Progenitor cell of endocrine pancreas (in vitro differentiated cells): ENCODE measurements at places on chromosomes 12 and 14.

DNA sequence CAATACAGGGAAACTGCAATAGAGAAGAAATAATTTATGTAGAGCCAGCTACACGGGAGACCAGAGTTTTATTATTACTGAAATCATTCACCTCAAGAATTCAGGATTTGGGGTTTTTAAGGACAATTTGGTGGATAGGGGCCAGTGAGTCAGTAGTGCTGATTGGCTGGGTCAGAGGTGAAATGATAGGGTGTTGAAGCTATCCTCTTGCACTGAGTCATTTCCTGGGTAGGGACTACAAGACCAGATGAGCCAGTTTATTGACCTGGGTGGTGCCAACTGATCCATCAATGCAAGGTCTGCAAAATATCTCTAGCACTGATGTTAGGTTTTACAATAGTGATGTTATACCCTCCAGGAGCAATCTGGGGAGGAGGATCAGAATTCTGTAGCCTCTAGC is 486.3 kb downstream of the LRIG3 start:
- DNase-seq = no peak
- no peaks in the 10 kb centered on the region for H3K4me1 ChIP-seq
- H3K27ac ChIP-seq = no peak overlapping the region
- H3K27me3 ChIP-seq = no peaks in the 10 kb centered on the region

GRCh38 chr12:29691161-29691854 is 92.4 kb downstream of the TMTC1 start:
- H3K4me3 ChIP-seq = no peak overlapping the region
- H3K27me3 ChIP-seq = no peaks in the 10 kb centered on the region
- no peak for DNase-seq
- no peak overlapping the region for H3K27ac ChIP-seq

DNA sequence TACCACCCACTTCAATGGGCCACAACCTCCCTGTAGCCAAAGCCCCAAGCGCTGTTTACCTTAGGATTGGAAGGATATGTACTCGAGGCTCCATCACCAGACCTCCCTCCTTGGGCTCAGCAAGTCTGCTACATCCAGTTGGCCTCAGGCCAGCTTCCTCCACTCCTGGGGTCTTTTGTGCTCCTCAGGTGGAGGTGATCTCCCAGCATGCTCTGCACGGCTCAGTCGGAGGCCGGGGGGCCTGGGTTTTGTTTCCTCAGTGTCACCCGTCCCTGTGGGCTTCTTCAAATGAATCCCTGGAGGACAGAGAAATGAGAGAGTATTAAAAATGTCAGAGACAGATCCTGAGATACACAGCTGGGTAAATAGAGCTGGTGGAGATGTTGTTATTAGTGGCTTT is 723.1 kb upstream of the TBX3 start:
- no peaks in the 10 kb centered on the region for H3K36me3 ChIP-seq
- H3K4me3 ChIP-seq = no peak overlapping the region
- peaks cover 13% of the 10 kb centered on the region for H3K27me3 ChIP-seq
- DNase-seq = no peak
- H3K4me1 ChIP-seq = peaks cover 6% of the 10 kb centered on the region

- H3K4me1 ChIP-seq = peaks cover 16% of the 10 kb centered on the region
- H3K27me3 ChIP-seq = peaks cover 31% of the 10 kb centered on the region
- no peaks in the 10 kb centered on the region for H3K36me3 ChIP-seq
Measured at GRCh38 chr12:15794196-15794595, 5.0 kb upstream of the EPS8 start.

DNA sequence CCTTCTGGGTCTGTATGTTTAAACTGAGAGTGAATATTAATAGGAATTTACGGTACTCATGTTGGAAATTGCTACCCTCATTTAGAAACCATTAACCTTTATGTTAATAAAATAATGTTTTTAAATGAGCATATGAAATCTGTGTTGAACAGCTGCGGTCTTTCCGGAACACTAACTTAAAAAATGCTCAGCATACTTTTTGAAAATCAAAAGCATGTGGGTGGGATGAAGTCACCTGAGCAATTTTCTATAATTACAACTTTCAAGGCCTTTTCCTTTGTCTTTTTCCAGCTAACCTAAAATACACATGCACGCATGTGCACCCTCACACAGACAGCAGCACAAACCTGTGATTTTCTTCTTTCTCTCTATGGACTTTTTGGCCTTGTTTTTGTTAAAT is 39.8 kb downstream of the BORCS5 start:
- H3K4me1 ChIP-seq = peaks cover 22% of the 10 kb centered on the region
- H3K36me3 ChIP-seq = peaks cover 5% of the 10 kb centered on the region
- H3K27me3 ChIP-seq = no peaks in the 10 kb centered on the region
- H3K27ac ChIP-seq = no peak overlapping the region
- H3K4me3 ChIP-seq = no peak overlapping the region

DNA sequence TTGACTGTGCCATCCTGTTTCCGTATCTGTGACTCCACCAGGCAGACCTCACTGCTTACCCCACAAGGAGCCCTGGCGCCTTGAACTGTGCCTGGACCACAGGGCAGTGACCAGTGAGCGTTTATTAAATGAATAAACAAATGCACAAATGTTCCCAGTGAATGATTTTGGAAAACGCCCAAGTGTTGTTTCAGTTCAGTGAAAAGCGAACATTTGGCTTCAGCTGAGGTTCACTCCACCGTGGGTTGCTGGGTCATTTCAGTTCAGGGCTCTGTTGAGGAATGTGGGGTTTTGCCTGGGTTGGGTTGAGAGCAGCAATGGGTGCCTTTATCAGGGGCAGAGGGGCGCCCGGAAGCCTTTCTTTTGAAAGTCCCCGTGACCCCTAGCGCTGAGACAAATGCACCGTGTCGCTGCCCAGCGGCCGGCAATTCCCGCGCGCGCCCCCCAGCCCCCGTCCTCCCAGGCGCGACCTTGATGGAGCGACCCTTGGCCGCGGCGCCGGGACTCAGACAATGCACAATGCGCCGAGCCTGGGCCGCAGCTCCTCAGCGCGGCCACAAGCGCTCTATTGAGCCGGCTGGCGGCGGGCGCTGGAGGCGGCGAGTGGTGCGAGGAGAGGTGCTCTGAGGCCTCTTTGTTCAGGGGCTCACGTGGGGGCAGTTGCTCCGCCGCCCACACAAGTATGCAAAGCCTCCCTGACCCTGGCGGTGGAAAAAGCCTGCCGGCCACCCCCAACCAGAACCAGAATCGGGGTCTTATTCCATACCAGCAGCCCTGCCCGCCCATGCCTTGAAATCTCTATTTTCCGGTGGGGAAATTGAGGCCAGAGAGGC is 40.5 kb upstream of the CLMN start:
- H3K27ac ChIP-seq = peak overlapping the region; percentile 79
- H3K4me3 ChIP-seq = no peak overlapping the region
- peaks cover 16% of the 10 kb centered on the region for H3K4me1 ChIP-seq
- DNase-seq = peak; percentile 42

GRCh38 chr12:10163084-10163483 is 8.8 kb downstream of the OLR1 start:
- peaks cover 12% of the 10 kb centered on the region for H3K27me3 ChIP-seq
- H3K36me3 ChIP-seq = no peaks in the 10 kb centered on the region
- H3K4me3 ChIP-seq = no peak overlapping the region
- no peak overlapping the region for H3K27ac ChIP-seq
- no peak for DNase-seq

GRCh38 chr14:44162197-44162596 is 344.9 kb downstream of the FSCB start:
- H3K4me1 ChIP-seq = peaks cover 3% of the 10 kb centered on the region
- no peak overlapping the region for H3K4me3 ChIP-seq
- no peaks in the 10 kb centered on the region for H3K36me3 ChIP-seq

DNA sequence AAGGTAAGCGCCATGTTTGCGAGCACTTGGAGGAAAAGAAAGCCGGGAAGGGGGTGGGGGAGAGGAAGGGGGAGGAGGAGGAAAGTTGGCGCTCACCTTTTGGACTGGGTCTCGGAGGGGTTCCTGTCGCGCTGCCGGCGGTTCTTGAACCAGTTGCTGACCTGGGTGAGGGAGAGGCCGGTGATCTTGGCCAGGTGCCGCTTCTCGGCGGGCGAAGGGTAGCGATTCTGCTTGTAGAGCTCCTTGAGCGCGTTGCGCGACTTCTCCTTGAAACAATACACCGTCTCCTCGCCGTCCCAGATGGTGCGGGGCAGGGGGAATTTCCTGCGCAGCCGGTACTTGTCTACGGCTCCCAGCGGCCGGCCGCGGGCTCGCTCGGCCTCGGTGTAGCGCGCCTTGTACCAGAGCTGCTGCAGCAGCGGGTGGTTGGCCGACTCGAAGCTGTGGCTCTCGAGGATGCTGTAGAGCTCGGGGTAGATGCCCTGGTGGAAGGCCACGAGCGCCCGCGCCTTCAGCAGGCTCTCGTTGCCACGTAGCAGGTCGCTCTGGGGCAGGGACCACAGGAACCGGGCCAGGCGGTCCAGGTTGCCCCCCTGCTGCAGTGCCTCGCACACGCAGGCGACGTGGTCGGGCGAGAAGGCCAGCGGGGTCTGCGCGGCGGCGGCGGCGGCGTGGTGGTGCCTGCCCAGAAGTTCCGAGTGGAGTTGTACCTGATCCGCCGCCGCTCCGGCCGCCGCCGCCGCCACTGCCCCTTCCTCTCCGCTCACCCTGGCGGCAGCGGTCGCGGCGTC is 840 bp downstream of the SIX4 start:
- DNase-seq = peak; percentile 42
- H3K4me1 ChIP-seq = peaks cover 18% of the 10 kb centered on the region
- H3K27me3 ChIP-seq = no peaks in the 10 kb centered on the region
- peaks cover 10% of the 10 kb centered on the region for H3K36me3 ChIP-seq
